ENCODE measurements at places on chromosomes 3 and 15.

DNA sequence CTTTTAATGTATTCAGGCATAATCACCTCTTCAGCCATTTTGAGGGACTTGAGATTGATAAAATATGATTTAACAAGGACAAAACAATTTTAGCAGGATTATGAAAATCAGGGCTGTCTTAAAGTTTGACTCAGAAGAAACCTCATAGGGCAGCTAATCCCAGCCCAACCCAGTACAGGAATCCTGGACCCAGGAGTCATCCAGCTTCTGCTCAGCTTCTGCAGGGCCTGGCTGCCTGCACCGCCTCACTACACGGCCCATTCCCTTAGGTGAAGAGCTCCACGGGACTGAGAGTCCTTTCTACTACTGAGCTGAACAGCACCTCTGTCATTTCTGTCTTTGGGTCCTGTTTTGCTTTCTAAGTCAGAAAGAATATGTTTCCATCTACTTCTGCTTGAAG lies 37.5 kb downstream of the ARHGAP31 start:
- DNase-seq: no peak

GRCh38 chr15:96860741-96861140 lies 530.2 kb downstream of the NR2F2 start:
- no peak for DNase-seq

GRCh38 chr3:156675830-156676767 lies 1.7 kb downstream of the TIPARP start:
- DNase-seq: peak; percentile 34

GRCh38 chr15:88693191-88693590 lies 54.4 kb downstream of the ISG20 start:
- no peak for DNase-seq

DNA sequence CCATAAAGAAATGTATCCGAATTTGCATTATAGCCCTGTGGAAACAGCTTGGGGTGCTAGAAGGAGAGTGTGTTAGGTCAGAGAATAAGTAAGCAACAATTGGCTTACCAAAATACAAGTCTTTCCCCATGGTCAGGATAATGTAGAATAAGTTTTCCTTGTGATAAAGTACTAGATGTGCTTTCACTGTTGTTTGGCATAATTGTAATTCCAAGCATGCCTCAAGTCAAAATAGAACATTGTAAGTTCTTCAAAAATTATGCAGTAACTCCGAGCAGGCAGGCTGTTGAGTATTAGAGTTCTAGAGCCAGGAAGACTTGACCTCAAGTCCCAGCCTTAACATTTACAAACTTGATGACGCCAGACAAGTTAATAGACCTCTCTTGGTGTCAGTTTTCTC lies 242.0 kb downstream of the TUSC7 start:
- DNase-seq: no peak

All from activated naive CD8-positive, alpha-beta T cell treated with anti-CD3 and anti-CD28 coated beads, Interleukin-2, amount 50 U/mL, for 24 hours (primary cell).